CD4-positive, alpha-beta T cell treated with Interleukin-4 for 4 hours (primary cell): ENCODE measurements at places on chromosomes 2 and 18.

DNA sequence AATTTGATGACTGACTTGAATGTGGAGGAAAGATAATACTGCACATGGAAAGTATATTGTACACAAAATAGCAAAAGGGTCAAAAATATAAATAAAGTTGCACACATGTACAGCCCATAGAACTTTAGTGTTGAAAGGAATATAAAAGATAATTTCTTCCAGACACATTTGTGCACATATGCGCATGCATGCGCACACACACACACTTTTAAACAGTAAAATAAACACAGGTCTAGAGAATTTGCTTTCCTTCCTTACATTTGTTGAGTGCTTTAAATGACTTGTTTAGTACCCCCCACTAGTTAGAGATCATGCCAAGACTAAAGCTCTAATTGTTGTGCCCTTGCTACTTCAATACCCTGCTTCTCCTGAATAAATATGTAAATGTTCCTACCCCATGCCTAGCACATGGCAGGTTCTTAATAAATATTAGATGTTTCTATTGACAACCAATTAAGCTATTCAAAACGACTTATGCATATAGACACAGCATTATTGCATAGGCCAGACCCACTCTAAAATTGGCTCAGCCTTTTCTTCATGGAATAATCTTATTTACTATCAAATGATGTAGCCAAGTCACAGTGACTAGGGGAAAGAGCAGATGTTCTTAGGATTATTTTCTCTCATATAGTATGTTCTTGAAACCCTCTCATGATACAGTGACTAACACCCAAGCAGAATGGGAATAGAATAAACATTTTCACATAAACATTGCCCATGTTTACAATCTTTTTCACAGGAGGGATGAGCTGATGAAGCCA is 165.5 kb upstream of the ACVR2A start:
- no peak for DNase-seq

- DNase-seq: no peak
Measured at GRCh38 chr18:22974001-22974400, 40.9 kb downstream of the RBBP8 start.

- DNase-seq: no peak
Measured at GRCh38 chr2:28745876-28746275, 5.8 kb upstream of the PPP1CB start.

DNA sequence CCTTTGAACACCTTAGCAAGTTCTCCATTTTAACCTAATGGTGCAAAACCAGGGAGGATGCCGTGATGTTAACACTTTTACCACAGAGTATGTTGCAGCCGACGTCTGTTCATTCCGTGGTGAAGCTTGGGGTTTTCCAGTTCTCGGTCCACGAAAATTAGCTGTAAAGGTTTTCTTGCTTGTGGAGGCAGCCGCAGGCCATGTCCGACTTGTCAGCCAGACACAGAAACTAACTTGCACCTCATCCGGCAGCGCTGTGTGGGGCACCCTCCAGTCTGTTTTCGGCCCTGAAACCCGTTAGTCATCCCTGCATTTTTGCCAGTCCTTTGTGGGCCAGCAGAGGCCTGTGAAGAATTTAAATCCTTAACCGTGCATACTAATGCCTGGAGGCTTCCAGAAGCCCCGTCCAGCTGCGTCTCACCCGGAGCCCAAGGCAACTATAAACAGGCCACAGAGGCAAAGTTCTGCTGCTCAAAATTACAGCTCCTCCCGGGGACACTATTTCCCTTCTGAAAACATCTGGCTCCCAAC is 70.6 kb downstream of the SH3YL1 start:
- peak; percentile 61 for DNase-seq

GRCh38 chr2:238130111-238130695 is 8.3 kb upstream of the KLHL30 start:
- no peak for DNase-seq

- DNase-seq: peak; percentile 95
Measured at GRCh38 chr2:241148891-241149674, at the start of gene PASK. PASK (minus strand) TSS chr2:241149472; CDS start chr2:241143032, 6,440 bp downstream.

DNA sequence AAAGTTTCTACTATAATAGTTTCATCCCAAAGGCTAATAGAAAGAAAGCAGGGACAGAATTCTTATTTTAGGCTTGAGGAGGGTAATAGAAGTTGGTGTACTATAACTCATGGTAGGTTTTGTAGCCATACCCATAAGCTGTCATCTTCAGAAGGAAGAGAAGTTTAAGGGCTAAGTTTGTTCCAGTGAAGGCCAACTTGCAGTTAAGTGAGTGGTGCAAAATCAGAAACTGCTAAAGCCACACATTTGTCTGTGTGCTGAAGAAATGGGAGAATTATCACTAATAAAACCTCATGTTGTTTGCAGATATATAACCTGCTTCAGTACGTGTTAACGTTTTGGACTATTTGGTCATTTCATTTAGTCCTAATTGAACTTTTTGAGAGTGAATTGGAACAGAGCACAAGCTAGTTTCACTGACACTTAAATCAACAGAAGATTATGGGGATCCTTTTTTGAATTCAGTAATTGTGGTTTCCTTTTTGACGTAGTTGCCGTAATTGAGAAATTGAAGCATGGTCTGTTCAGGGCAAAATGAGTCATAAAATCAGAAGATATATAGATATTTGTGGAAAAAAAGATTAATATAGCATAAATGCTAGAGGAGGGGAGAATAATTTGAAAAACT is 69.1 kb downstream of the PHLPP1 start:
- peak; percentile 13 for DNase-seq

GRCh38 chr18:11962597-11962996 is 18.7 kb upstream of the IMPA2 start:
- DNase-seq: no peak

GRCh38 chr2:129903586-129904425 is 75.7 kb upstream of the RAB6C start:
- DNase-seq: no peak

DNA sequence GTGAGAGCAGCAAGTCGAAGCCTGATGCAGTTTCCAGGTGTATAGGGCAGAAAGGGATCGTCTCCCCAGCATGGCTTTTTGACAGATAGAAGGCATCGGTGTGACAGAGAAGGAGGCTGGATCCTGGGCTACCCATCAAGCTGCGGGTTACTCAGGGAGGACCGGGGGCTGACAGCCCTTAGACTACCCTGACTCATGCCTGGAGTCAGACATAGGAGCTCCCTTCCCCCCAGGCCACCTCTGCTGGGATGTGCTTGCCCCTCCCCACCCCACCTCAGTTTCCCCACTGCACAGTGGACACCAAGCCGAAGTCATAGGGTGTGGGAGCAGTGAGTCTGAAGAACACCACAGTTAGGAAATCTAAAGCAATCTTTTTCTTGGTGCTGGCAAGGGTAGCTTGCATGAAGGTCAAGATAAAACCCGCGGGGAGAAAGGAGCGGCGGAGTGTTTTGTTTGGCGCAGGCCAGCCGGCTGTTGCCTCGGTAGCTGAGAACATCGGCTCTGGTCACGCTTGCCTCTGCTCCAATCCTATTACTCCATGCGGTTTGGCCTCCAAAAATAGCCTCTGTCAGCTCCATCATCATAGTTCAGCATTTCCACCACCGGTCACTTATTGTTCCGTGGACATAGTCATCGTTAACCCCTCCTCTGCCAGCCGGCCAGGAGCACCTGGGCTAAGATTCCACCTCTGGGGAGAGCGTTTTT is 169.2 kb upstream of the GLI2 start:
- DNase-seq: no peak

DNA sequence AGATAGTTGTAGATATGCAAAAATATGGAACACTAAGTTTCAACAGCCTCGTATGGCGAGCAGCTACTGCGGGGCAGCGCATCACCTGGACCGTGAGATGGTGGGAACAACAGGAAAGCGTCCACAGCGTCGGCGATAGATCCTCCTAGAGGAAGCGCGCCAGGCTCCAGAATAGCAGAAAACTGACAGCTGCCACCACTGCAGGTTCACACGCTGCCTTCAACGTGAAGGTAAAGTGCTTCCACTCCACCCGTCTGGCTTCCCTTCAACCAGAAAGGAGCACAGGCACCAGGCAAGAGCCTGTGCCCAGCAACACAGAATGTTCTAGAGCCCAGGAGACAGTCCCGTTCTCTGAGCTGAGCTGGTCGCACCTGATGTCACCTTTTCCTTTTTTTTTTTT is 20.0 kb downstream of the FBXO48 start:
- DNase-seq: no peak

DNA sequence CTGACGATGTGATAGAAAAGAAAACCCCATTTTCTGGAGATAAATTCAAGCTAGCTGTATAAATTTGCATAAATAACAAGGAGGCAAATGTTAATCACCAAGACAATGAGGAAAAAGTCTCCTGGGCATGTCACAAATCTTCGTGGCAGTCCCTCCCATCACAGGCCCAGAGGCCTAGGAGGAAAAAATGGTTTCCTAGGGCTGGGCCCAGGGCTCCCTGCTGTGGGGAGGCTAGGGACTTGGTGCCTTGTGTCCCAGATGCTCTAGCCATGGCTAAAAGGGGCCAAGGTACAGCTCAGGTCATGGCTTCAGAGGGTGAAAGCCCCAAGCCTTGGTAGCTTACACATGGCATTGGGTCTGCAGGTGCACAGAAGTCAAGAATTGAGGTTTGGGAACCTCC is 134.6 kb downstream of the CABLES1 start:
- no peak for DNase-seq

- no peak for DNase-seq
Measured at GRCh38 chr18:75083131-75083530, 125.8 kb downstream of the PTGR3 start.

- no peak for DNase-seq
Measured at GRCh38 chr2:105490956-105491355, 92.1 kb upstream of the FHL2 start.

- DNase-seq: no peak
Measured at GRCh38 chr2:3631161-3631850, 26.7 kb upstream of the ALLC start.

- DNase-seq: no peak
Measured at GRCh38 chr18:70074116-70074515, 126.4 kb upstream of the CD226 start.

DNA sequence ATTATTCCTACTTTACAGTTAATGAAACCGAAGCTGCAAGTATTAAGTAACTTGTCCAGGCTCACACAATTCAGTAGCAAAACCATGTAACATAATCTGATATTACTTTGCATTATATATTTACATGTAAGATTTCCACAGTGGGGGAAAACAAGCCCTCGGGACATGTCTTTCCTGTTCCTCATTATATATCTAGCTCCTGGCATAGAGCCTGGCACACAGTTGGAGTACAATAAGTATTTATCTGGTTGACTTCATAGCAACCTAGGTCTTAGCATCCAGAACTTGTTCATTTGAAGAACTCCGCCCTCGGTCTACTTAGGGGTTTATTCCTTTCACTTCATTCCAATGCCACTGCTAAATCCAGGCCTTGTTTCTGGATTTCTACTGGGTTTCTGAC is 1.6 kb upstream of the RBM45 start:
- no peak for DNase-seq

- DNase-seq: no peak
Measured at GRCh38 chr18:74219056-74219455, 70.7 kb downstream of the TIMM21 start.

- DNase-seq: no peak
Measured at GRCh38 chr2:26462100-26462499, 15.8 kb downstream of the OTOF start.

DNA sequence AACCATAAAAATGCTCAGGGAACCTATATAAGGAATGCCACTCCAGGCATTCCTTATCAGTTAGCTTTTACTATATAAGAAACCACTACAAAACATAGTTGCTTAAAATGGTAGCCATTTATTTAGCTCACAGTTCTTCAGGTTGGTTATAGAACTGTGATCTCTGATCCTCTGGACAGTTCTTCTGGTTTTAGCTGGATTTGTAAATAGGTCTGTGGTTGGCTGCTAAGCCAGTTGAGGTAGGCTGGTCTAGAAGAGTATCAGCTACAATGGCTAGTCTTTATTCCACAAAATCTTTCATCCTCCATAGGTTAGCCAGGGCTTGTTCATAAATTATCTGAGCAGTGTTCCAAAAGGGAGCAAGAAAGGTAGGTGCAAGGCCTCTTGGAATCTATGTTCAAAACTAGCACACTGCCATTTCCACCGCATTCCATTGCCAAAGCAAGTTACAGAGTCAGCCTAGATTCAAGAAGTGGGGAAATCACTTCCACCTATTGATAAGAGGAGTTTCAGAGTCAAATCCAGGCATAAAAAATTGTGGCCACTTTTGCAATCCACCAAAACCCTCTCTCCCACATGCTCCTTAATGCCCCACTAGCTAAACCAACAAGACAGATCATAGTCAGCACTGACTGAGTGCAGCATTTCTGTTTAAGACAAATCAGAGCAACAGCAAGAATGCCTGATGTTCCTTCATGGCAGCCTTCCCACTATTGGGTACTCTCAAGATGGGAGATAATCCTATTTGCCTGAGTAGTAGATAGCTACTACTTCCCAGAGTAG is 146.4 kb downstream of the IRS1 start:
- no peak for DNase-seq

GRCh38 chr2:71457123-71457915 is 4.0 kb downstream of the DYSF start:
- DNase-seq: no peak

GRCh38 chr18:48098007-48098406 is 167.5 kb upstream of the SMAD2 start:
- DNase-seq: no peak

DNA sequence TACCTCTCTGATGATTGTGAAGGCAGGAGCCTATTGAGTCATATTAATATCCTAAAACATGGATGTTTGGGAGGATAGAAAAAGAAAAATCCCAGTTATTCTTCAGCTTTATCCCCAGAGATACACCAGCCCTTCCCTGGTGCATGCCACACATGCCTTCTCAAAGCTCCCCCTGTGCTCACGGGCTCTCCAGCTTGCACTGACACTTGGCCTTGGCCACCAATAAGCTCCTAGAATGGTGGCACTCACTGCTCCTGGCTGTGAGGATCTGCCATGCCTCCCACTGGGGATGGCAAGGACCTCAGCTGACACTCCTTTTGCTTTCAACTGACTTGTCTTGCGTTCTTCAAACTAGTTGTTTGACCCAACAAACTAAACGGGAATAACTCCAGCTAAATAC is 15.9 kb downstream of the SLC14A1 start:
- no peak for DNase-seq

- no peak for DNase-seq
Measured at GRCh38 chr2:239152916-239153305, 247.9 kb downstream of the HDAC4 start.

- no peak for DNase-seq
Measured at GRCh38 chr2:234241656-234242458, 191.4 kb downstream of the SPP2 start.

DNA sequence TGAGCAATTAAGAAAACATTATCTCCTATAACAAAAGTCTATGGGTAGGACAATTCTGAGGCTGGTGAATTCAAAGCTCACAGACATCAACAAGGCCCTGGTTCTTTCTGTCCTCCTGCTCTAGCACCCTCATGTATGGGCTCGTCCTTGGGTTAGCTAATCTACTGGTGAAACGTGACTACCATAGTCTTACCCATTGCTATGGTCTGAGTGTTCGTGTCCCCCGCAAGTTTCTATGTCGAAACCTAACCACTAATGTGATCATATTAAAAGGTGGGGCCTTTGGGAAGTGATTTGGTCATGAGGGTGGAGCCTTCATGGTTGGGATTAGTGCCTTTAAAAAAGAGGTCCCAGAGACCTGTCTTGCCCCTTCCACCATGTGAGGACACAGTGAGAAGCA is 564.7 kb downstream of the TNS1 start:
- DNase-seq: no peak
